Activated T-helper 1 cell treated with anti-CD3 and anti-CD28 coated beads, Interleukin-2, amount 50 U/mL, for 16 hours (primary cell): ENCODE measurements at places on chromosomes 1 and 21.

GRCh38 chr1:1347663-1348419 is 1.4 kb downstream of the DVL1 start:
- no peak for DNase-seq

- DNase-seq = no peak
These were observed 170.4 kb downstream of the ACTL8 start for GRCh38 chr1:17925290-17926237.

GRCh38 chr1:83043244-83043643 is 955.7 kb downstream of the TTLL7 start:
- DNase-seq = no peak

DNA sequence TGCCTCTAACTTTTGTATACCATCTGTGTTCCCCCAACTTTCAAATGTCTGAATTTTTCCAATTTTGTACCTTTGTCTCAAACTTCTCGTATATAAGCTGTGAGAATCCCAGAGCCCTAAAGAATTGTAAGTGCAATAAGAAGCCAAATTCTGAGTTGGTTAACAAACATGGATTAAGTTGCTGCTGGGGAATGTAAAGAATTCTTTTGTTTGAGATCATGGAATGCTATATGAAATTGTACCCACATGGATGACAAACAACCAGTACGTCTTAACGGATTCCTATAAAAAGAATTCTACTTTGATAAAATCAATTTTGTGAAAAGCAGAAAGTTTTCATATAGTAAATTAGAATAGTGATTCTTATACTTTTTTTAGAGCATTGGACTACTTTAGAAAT is 72.4 kb upstream of the CYP2J2 start:
- DNase-seq = no peak

DNA sequence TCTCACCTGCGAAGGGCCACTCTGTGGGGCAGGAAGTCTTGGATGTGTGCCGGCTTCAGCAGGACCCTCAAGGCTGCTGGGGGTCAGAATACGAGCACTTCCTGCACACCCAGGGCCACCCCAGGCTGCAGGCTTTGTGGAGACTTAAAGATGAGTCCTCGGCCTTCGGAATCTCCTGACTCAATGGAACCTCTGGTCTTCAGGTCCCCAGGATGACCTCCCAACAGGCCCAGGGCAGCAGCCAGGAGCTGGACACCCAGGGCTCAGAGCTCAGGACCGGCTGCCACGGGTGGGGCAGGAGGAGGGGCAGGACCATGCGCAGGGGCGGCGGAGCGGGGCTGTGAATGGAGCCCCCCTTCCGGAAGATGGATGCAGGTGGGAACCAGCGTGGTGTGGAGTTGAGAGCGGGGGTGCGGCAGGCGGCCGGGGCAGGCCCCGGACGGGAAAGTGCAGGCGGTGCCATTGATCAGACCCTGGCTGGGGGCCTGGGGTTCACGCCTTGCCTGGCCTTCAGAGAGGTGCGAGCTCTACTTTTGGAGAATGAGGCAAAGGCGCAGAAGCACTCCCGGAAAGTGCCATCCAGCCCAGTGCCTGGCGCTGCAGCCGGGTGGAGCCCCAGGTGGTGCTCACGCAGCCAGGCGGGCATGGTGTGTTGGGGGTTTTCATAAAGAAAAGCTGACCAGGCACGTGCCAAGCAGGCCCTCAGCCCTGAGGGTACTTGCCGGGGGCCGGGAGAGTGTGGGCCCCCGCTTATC is 10.4 kb downstream of the COL18A1 start:
- DNase-seq = no peak

GRCh38 chr1:227369102-227369760 is 50.9 kb upstream of the CDC42BPA start:
- no peak for DNase-seq

DNA sequence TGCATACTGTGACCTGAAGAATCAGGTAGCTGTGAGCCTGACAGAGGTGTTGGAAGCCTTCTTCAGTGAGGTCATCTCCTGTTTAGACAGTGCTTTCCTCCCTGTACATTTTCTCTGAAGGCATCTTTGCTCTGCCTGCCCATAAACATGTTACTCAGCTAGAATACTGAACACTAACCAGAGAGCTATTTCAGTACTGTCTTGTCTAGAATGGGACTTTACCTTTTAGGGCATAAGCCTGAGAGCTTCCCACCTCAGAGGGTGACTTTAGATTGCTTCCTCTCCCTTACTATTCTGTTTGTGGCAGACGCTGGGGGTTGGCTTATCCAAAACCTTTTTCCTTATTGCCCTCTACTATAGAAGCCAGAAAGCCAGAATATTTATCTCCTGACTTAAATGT is 23.3 kb upstream of the ZNF326 start:
- no peak for DNase-seq

DNA sequence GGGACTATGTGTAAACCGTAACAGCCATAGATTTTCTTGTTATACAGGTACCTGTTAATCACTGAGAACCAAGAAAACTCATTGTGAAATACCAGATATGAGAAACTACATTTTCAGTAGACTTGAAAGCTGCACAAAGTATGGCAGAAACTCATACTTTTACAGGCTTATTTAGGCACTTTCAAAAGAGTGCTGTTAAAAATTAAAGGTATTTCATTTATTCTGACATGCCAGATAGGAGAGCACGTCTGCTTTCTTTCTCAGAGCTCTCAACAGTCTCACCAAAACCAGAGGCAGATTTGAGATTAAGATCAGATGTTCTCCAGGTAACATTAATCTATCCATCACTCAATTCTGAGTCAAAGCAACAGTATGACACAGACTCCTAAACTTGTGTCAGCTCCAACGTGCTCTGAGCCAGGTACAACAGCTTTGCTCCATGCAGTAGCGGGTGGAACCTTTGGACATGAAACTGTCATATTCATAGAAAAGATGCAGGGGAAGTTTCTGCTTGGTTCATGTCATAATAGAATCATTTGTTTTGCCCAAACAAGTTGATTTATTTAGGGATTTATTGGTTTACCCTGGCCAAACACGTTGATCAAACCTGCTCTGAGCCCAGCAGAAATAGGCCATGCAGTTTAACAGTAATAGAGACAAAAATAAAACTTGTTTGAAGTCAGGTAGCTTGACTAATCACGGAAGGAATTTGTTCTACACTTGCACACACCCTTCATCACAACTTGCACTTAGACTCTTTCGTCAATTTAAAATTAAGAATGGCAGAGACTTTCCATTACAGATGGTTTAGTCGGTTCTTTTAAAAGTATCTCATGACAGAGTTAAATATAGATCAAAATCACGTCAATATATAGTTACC is 20.8 kb upstream of the TSNAX start:
- DNase-seq = no peak

- DNase-seq = no peak
These were observed 128.5 kb downstream of the RHOU start for GRCh38 chr1:228863776-228864175.

DNA sequence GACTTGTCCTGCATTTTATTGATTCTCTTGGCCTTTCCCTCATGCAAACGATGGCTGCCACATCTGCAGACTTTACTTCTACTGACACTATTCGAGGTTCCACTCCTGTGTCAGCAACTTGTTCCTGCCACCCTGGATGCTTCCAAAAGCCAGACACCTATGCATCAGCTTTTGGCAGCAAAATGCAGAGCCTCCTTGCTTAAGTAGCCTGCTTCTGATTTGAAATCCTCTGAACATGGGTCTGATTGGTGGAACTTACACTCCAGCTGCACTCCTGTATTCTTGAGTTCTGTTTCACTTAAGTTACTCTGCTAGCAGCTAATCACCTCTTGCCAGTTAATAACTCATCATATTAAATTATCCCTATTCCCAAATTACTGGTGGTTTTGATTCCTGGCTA is 152.1 kb upstream of the FMN2 start:
- no peak for DNase-seq

- DNase-seq = no peak
These were observed 17.8 kb downstream of the SFPQ start for GRCh38 chr1:35175098-35175576.

- DNase-seq = no peak
These were observed 27.3 kb downstream of the ABL2 start for GRCh38 chr1:179202161-179202560.

- no peak for DNase-seq
These were observed 555.8 kb downstream of the PLA2G4A start for GRCh38 chr1:187384504-187384903.

- no peak for DNase-seq
These were observed 120.2 kb upstream of the SLC45A1 start for GRCh38 chr1:8197493-8198282.

- no peak for DNase-seq
These were observed 89.5 kb upstream of the CD53 start for GRCh38 chr1:110783292-110783918.

DNA sequence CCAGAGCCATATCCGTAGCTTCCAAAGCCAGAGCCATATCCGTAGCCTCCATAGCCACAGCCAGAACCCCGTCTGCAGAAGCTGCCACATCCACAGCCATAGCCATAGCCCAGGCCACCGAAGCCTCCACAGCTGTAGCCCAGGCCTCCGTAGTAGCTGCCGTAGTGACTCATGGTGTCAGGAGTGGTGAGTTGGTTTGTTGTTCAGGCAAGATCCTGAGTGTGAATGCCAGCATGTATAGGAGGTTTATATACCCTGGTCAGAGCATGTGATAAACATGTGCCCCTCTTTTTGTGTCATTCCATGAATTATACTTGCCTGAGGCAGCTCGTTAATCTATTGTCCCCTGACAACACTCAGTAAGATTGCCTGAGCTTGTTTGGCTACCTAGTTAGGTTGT is at the start of gene KRTAP19-1:
Gene KRTAP19-1, minus strand, starts transcription at position 223 of the 400 bp plus-strand sequence. Its CDS starts 50 bp downstream, at position 173.
- no peak for DNase-seq

DNA sequence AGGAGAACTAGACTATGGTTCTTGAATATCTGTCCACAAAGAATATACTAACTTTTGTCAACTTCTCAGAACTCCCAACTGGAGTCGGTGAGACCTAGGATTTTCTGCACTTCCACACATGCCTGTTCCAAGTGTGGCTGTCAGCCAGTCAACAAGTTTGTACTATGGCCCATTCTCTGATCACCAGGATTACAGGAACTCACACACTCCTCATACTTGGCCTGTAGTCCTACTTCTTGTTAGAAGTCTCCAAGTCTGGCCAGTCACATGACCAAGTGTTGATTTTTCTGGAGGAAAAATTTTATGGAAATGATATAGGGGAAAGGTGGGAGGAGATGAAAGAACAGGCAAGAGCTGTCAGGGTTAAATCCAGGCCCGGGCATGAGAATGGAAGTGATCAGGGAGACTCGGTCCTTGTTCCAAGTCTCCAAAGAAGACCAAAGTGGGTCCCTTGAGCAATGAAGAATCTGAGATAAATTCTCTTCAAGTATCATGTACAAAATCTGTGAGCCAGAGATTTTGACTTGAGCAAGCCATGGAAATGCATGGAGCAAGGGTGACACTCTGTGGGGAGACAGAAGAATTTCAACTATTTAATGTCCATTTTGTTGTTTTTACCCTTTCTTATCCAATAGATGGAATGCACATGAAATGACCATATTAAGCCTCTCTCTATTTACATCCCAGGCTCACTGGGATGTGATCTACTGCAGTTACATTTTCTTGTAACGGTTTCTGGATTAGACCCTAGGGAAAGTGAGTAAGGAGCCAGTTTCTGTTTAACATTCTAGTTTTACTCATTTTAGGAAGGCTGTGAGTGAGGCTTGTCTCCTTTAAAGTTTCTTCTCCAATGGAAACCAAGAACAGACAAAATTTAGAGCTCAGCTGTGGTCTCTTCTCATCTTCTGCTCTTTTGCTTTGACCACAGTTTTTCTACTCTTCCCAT is 320.9 kb downstream of the ASTN1 start:
- no peak for DNase-seq

GRCh38 chr1:207808322-207808705 is 56.5 kb downstream of the CD46 start:
- DNase-seq = no peak

GRCh38 chr1:30471307-30471706 is 252.1 kb downstream of the MATN1 start:
- no peak for DNase-seq

DNA sequence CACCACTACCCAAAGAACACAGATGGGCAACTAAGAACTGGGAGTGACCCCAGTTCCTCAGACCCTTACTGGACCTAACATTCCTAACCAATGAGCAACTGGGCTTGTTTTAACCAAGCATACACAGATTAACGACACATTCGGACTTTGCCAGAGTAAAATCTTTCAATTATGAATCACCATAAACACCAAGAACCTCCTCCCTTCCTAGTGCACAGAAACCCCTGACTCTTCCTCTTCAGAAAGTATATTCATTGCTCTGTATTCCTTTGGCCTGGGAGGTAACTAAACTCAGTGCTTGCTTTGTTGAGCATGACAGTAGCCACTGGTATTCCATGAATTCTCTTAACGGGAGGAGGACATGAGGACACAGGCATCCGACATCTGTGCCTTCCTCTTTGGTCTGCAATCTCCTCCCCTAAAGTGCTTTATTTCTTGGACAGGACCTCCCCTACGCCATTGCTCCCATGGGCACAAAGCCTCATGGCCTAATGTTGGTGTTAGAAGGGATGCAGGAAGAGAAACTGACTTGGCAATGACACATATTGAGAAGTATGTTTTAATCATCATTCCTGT is 42.7 kb downstream of the SEC16B start:
- DNase-seq = no peak

GRCh38 chr1:98556521-98557158 is 104.9 kb upstream of the SNX7 start:
- no peak for DNase-seq

GRCh38 chr1:226664413-226665101 is 74.5 kb downstream of the ITPKB start:
- no peak for DNase-seq

DNA sequence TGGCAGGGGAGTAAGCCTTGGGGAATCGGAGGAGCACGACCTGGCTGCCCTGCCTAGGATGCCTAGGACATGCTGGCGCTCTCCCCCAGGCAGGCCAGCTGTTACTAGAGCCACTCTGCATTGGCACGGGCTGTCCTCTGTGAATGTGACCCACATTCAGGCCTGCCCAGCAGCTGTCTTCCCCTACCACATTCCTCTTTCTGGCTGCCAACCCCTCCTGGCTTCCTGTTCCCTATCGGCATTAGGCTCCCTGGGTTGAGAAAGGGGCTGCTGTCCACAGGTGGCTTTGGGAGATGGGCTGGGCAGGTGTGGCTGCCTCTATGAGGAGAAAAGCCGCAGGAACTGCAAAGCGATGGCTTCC is 2.3 kb upstream of the NFASC start:
- DNase-seq = no peak

DNA sequence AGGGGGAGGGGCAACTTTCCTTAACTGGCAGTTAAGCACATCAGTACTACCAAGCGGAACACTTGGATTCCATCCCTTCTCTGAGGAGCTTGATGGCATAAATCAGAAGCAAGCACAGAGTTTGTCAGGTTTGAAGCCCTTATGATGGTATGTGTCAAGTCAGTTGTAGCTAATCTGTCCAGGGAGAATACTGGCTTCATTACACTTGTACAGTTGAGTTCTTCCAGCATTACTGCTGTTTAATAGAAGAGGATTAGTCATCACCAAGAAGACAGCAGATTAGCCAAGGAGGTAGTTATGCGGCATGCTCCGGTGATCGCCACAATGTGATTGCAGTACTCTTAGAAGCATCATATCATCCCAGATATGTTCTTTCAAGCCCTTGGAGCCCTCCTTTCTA is 2.1 kb upstream of the TDRD5 start:
- DNase-seq = no peak

- DNase-seq = no peak
These were observed 30.7 kb upstream of the ANGPTL1 start for GRCh38 chr1:178901482-178902125.

- no peak for DNase-seq
These were observed 15.7 kb upstream of the IPP start for GRCh38 chr1:45765999-45766792.
